Melanocyte of skin (primary cell): ENCODE measurements at places on chromosomes 7 and 10. TPM values are rescaled to one million over a fixed set of nuclear protein-coding genes. Genes with fewer than 3 reads are reported as not detected.

Gene SRI
- 50.6 and 81.8 TPM in 2 replicates for total RNA-seq

Gene OR2A12
- not detected in 2 replicates for total RNA-seq

Gene TEX36
- total RNA-seq: not detected in 2 replicates

Gene STEAP4
- total RNA-seq: not detected in 2 replicates

Gene CRCP
- total RNA-seq: 23.1 and 30.5 TPM in 2 replicates
